Hair follicular keratinocyte (primary cell): ENCODE measurements at places on chromosomes 1 and 21. TPM values are rescaled to one million over a fixed set of nuclear protein-coding genes. Genes with fewer than 3 reads are reported as not detected.

The OR6N1 gene
- not detected in 2 replicates for total RNA-seq

The SUSD4 gene
- 0.47 and 2.9 TPM in 2 replicates for total RNA-seq

The TAL1 gene
- total RNA-seq = not detected in 2 replicates

The FAM131C gene
- total RNA-seq = 0.15 and 1.6 TPM in 2 replicates

The SARS1 gene
- 277 and 369 TPM in 2 replicates for total RNA-seq

The HCRTR1 gene
- not detected in 2 replicates for total RNA-seq

The CFHR5 gene
- total RNA-seq = not detected in 2 replicates

The PDC gene
- total RNA-seq = not detected in 2 replicates

The CCDC181 gene
- 0.31 TPM in 1 of 2 replicates, not detected in the other for total RNA-seq

The HTR6 gene
- not detected in 2 replicates for total RNA-seq

The UBASH3A gene
- total RNA-seq = not detected in 2 replicates

The AMY1C gene
- total RNA-seq = not detected in 2 replicates

The PPFIA4 gene
- total RNA-seq = 0.15 and 0.16 TPM in 2 replicates

The FYB2 gene
- total RNA-seq = 0.08 TPM in 1 of 2 replicates, not detected in the other

The ERICH3 gene
- not detected in 2 replicates for total RNA-seq

The CCDC190 gene
- total RNA-seq = not detected in 2 replicates

The C1orf185 gene
- total RNA-seq = not detected in 2 replicates

The HP1BP3 gene
- 96.5 and 114 TPM in 2 replicates for total RNA-seq

The GSTM5 gene
- not detected in 2 replicates for total RNA-seq

The AKR7A2 gene
- 118 and 120 TPM in 2 replicates for total RNA-seq

The TMEM61 gene
- 1.5 TPM in 1 of 2 replicates, not detected in the other for total RNA-seq
